ENCODE measurements at places on chromosomes 16 and 17. TPM values are rescaled to one million over a fixed set of nuclear protein-coding genes. Genes with fewer than 3 reads are reported as not detected.
A peak's percentile ranks its signal among the peaks of the same experiment; 100 is the strongest.

Gene KRT32
- total RNA-seq = not detected

Gene PLEKHH3
- 1.3 TPM for total RNA-seq

Gene SMIM22
- not detected for total RNA-seq

Gene CDT1
- 119 TPM for total RNA-seq

DNA sequence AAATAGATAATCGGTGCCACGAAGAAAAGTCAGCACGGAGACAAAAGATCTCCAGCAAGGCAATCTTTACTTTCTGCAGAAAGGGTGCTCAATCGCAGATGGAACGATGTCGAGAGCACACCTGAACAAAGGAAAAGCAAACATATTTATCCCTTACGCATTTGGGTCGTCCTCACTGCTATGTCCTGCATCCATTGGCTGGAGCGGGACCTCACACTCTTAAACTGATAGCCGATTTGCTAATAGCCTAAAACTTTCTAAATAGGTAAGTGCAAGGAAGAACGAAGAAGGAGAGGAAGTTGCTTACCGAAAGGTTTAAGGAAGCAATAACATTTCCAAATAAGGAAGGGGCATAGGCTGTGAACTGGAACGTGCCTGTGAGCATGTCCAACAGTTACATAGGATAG lies 1.2 kb upstream of the AKAP10 start:
- H3K4me1 ChIP-seq = peaks cover 38% of the 10 kb centered on the region
- DNase-seq = no peak
- H3K27me3 ChIP-seq = no peaks in the 10 kb centered on the region

DNA sequence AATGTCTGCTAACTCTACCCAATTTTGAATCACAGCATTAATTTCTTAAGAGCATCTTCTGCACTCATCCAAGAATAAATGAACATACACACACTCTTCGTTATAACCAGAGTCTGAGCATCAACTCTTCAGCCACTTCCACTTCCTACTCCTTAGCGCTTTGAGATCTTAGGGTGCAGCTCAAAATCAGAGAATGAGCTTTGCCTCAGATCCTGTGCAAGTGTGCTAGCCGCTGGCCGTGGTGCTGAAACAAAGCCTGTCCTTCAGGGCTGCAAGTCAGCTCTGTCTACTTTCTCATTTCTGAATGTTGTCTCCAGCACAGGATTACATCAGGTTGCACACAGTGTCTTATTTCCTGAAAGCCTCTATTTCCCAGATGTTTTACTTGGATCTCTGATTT lies 165.4 kb downstream of the AIPL1 start:
- no peak overlapping the region for H3K27ac ChIP-seq
- no peak overlapping the region for H3K4me3 ChIP-seq
- no peaks in the 10 kb centered on the region for H3K4me1 ChIP-seq
- no peaks in the 10 kb centered on the region for H3K27me3 ChIP-seq
- no peaks in the 10 kb centered on the region for H3K36me3 ChIP-seq
- peak; percentile 53 for DNase-seq

- no peaks in the 10 kb centered on the region for H3K4me1 ChIP-seq
- DNase-seq = no peak
- H3K4me3 ChIP-seq = no peak overlapping the region
- H3K36me3 ChIP-seq = no peaks in the 10 kb centered on the region
- H3K27ac ChIP-seq = no peak overlapping the region
- peaks cover 33% of the 10 kb centered on the region for H3K27me3 ChIP-seq
These were observed 25.0 kb downstream of the CRISPLD2 start for GRCh38 chr16:84844559-84845495.

GRCh38 chr17:62876063-62876462 lies 67.9 kb upstream of the MARCHF10 start:
- H3K27me3 ChIP-seq = peaks cover 27% of the 10 kb centered on the region
- no peak for DNase-seq
- no peak overlapping the region for H3K27ac ChIP-seq

DNA sequence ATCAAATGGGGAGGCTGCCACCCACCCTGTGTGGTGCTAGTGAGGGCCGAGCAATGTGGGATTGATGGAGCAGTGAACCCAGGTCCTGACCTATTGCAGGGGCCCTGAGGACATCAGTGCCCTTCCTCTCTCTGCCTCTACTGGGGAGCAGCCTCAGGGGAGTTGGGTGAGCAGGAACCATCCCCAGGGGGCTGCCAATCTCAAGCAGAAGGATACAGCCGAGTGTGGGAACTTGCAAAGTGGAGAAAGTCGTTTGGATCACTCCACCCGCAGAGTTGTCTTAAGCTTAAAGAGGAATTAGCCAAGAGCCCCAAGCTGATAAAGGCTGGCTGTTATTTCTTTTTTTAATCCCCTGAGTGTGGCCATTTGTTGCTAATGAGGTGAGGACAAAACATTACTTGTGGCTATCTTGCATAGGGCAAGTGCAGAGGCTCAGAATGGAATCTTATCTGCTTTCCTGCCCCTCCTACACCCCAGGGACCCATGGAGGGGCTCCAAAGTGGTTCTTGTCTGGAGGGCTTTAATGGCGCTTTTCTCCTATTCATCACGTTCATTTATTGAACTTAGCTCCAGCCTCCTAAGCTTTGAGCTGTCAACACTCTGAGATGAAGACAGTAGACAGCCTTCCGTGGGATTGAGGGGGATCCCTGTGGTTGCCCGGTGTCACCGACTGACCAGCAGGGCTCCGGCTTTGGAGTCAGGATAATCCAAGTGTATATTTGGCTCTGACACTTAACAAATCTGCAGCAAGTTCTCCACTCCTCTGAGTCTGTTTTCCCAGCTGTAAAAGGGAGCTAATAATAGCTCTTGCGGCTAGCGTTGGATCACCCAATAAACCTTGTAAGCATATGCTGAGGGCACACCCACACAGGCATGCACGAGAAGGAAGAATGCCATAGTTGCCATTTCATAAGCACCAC lies 45.1 kb downstream of the MYH11 start:
- no peak overlapping the region for H3K4me3 ChIP-seq
- H3K36me3 ChIP-seq = peaks cover 4% of the 10 kb centered on the region
- no peaks in the 10 kb centered on the region for H3K4me1 ChIP-seq

- no peak overlapping the region for H3K4me3 ChIP-seq
- peaks cover 73% of the 10 kb centered on the region for H3K4me1 ChIP-seq
- DNase-seq = no peak
- H3K36me3 ChIP-seq = no peaks in the 10 kb centered on the region
These were observed 8.3 kb upstream of the TBX21 start for GRCh38 chr17:47724705-47725104.

DNA sequence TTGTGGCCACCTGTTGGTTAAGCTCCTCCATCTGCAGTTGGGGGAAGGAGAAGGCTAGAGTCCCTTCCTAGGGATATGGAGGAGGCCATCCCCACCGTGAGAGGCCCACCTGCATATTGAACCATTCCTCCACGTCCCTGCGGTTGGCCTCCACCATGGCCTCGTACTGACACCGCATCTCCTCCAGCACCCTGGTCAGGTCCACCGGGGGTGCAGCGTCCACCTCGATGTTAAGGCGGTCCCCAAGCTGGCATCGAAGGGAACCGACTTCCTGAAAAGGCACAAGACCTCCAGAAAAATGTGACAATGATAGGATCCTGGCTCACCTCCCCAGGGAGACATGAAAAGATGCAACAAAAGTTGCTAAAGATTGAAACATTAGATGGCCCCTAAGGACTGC lies 3.0 kb downstream of the KRT32 start:
- H3K4me1 ChIP-seq = no peaks in the 10 kb centered on the region
- no peak for DNase-seq
- H3K27me3 ChIP-seq = no peaks in the 10 kb centered on the region
- H3K36me3 ChIP-seq = no peaks in the 10 kb centered on the region

GRCh38 chr16:87048038-87048729 lies 269.0 kb downstream of the C16orf95 start:
- peaks cover 2% of the 10 kb centered on the region for H3K27me3 ChIP-seq
- H3K36me3 ChIP-seq = no peaks in the 10 kb centered on the region
- DNase-seq = no peak
- H3K4me3 ChIP-seq = no peak overlapping the region
- H3K27ac ChIP-seq = no peak overlapping the region
- no peaks in the 10 kb centered on the region for H3K4me1 ChIP-seq

- no peak overlapping the region for H3K4me3 ChIP-seq
- H3K4me1 ChIP-seq = peaks cover 5% of the 10 kb centered on the region
- no peak overlapping the region for H3K27ac ChIP-seq
- H3K27me3 ChIP-seq = no peaks in the 10 kb centered on the region
These were observed 10.3 kb downstream of the NT5M start for GRCh38 chr17:17313350-17313991.

DNA sequence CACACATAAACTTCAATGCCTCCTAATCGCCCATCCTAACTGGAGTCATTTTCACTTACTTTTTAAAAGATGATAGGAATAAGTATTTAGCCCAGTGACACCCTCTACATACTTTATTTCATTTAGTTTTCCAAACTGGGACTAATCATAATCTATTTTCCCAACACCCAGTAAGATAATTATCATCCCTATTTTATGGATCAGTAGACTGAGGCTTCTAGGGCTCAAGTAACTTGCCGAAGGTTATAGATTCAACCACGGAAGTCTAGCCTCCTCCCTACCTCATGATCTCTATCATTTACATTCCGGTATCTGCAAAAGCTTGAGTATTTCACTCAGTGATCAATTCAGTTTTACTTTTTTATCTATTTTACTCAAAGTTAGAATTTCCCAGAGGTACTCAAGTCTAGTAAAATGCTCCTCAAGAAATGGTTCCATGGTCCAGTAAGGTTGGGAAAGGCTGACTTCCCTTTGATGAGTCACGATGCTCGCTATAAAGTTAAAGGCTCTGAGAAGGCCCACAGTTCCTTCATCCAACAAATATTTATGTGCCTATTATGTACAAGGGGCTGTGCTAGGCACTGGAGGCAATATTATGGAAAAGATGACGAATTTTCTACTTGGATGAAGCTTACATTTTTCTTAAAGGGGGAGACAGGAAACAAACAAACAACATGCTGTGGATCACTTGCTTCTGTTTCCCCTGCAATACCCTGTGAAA lies 75.1 kb downstream of the TOX3 start:
- no peaks in the 10 kb centered on the region for H3K36me3 ChIP-seq
- no peaks in the 10 kb centered on the region for H3K27me3 ChIP-seq
- DNase-seq = no peak
- no peak overlapping the region for H3K4me3 ChIP-seq

DNA sequence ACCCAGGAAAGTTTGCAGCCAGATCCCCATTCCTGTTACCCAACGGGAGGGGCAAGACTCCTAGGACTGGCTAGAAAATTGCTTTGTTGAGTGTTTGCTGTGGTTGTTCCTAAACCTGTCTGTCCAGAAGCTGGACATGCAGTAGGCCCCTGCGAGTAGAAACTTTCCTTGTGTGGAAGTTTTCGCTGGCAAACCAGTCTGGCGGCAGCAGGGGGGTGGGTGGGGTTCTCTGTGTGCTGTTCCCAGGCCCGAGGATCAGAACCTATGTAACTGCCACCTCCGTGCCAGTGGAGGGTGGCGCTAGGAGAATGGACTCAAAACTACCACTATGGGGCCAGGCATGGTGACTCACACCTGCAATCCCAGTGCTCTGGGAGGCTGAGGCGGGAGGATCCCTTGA lies 9.2 kb downstream of the SGSM2 start:
- H3K4me3 ChIP-seq = no peak overlapping the region
- H3K36me3 ChIP-seq = peaks cover 9% of the 10 kb centered on the region
- no peaks in the 10 kb centered on the region for H3K27me3 ChIP-seq
- peaks cover 15% of the 10 kb centered on the region for H3K4me1 ChIP-seq
- DNase-seq = no peak
- H3K27ac ChIP-seq = no peak overlapping the region

DNA sequence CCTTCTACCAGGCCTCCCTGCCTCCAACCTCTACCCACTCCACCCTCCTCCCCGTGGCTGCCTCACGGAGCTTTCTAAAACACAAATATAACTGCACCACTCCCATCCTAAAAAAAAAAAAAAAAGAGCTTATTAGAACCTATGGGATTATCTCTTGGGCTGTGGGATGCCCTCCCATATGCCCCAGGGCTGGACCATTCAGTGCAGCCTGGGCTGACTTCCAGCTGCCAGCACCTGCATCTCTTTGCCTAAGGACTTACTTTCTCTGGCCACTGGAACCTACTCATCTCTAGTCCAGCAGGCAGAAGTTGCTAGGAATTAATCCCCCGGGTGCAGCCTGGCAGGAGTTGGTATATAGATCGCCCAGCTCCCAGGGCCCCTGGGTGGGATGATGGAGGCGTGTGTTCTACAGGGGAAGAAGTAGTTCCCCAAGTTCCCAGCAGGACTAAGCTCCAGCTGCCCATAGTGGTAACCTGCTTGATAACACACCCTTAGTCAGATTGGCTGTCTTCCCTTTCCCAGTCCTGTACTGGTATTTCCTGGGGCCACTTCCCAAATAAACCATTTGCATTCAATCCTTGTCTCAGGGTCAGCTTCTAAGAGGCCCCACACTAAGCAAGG lies 10.3 kb downstream of the MPP3 start:
- no peaks in the 10 kb centered on the region for H3K27me3 ChIP-seq
- no peak for DNase-seq
- no peak overlapping the region for H3K4me3 ChIP-seq
- no peak overlapping the region for H3K27ac ChIP-seq
- H3K4me1 ChIP-seq = no peaks in the 10 kb centered on the region
- H3K36me3 ChIP-seq = no peaks in the 10 kb centered on the region

GRCh38 chr17:82668631-82669099 lies 20.4 kb upstream of the WDR45B start:
- H3K27me3 ChIP-seq = no peaks in the 10 kb centered on the region
- H3K4me3 ChIP-seq = no peak overlapping the region
- no peaks in the 10 kb centered on the region for H3K36me3 ChIP-seq
- peaks cover 8% of the 10 kb centered on the region for H3K4me1 ChIP-seq
- no peak overlapping the region for H3K27ac ChIP-seq
- peak; percentile 43 for DNase-seq

DNA sequence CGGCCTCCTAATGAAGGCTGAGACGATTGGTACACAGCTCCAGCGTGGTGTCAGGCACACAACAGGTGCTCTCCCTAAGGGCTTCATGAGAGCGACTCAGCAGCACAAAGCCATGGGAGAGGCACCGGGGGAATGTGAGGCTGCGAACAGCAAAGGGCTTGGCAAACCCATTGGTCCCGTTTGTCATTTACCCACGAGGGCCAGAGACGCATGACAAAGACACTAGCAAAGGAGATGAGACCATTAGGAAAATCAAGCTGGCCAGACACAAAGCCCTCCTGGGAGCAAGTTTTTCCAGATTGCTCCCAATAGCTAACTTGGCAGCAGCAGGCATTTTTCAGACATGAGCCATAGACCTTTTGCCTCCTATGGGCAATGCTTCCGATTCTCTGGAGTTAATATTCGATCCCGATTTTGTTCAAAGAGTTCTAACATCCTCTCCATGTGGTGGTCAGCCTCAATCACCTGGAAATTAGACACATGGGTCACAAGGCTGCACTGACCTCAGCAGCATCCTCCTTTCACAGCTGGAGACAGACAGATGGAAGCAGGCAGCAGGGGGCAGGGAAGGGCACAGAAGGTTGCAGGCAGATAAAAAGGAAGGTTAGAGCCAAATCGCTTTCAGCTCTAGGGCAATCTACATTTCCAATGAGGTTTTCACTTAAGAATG lies 38.2 kb downstream of the TK2 start:
- no peak overlapping the region for H3K4me3 ChIP-seq
- no peak overlapping the region for H3K27ac ChIP-seq
- DNase-seq = no peak

Data from activated CD4-positive, alpha-beta T cell treated with anti-CD3 and anti-CD28 coated beads, Interleukin-2, amount 10 ng/mL, durations not matched to agents 7 days and 5 days (primary cell).